ENCODE measurements at places on chromosomes 16 and 17.

- no peak for DNase-seq
These were observed 528.2 kb upstream of the RBFOX1 start for GRCh38 chr16:6804461-6804860.

GRCh38 chr17:76512366-76513305 lies 11.4 kb upstream of the RHBDF2 start:
- DNase-seq: no peak

- no peak for DNase-seq
These were observed 391.0 kb downstream of the WWOX start for GRCh38 chr16:78490431-78490830.

DNA sequence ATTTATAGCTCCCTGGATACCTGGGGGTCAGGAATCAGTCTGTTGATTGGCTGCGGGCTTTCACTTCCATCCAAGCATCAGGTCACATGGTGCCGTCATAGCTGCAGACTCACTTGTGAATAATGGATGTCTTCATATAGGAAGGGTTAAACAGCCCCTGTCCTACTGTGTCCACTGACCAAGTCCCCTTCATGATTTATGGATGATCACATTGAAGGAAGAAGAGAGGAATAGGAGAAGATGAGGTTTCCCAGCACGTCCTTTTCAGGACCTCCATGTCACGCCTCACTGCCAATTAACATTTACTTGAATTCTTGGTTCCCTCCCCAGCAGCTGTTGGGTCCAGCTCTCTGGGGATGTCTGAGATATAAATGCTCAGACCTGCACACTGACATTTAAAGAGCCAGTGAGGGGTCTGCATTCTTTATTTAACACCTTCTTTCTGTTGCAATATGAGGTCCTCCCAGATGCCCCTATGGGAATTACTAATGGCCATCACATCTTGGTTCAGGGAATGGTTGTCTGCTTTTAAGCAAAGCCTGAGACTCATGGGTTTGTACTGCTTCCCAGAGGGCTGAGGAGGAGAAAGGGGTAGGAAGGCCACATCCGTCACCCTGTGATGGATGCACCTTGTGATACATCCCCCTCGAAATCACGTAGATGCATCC lies 230.6 kb upstream of the HSBP1 start:
- no peak for DNase-seq

DNA sequence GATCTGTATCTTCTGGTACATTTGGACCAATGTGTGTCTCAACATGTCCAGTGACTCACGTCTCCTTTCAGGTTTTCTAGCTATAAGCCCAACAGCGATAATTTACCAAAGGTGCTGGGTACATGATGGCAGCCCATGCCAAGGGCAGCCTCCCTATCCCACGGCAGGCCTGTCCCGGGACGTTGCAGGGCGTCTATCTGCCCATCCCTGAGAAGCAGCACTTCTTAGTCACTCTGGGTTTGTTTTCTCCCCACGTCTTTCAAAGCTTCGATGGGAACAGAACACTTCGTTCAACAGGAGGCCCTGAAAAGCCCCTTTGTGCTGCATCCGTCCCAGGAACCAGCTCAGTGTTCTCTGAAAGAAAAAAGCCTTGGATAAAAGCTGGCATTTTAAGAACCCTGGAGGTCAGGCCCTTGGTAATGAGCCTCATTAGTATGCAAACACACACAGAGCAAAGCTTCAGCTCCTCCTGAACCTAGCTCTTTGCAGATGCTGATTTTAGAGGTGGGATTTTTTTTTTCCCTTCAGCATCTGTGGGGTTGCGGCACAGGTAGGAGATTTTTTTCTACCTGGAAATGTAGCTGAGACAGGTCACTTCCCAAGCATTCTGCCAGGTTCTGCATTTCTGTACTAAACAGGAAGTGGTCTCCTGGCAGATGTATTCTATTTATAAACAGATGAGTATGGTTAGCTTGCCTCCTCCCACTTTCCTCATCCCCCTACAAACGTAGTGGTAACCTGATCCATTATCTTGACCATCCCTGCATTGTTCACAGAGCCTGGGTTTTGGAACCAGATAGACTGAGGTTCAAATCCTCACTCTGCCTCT lies 17.5 kb upstream of the MT4 start:
- peak; percentile 9 for DNase-seq

Data from non-pigmented ciliary epithelial cell (primary cell).